Hindlimb muscle (tissue), 1 donor: ENCODE measurements at places on chromosomes 13 and 19.

DNA sequence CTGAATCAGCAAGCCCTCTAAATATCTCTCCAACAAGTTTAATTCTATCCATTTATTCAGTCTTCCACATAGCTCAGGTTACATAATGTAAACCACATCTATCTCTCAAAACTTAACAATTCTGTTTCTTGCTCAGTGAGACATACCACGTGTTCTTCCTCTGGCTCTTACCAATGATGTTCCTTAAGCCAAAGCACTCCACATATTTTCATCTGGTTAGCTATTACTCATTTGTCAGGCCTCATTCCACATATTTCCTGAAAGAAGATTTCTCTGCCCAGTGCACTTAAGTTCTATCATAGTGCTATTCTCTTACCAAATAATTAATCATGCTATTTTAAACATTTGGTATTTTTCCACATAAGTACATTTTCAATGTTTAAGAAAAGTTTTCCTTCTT lies 403.3 kb upstream of the ATXN8OS start:
- DNase-seq: no peak

- no peak for DNase-seq
Measured at GRCh38 chr19:58311345-58311865, 6.2 kb downstream of the ERVK3-1 start.

DNA sequence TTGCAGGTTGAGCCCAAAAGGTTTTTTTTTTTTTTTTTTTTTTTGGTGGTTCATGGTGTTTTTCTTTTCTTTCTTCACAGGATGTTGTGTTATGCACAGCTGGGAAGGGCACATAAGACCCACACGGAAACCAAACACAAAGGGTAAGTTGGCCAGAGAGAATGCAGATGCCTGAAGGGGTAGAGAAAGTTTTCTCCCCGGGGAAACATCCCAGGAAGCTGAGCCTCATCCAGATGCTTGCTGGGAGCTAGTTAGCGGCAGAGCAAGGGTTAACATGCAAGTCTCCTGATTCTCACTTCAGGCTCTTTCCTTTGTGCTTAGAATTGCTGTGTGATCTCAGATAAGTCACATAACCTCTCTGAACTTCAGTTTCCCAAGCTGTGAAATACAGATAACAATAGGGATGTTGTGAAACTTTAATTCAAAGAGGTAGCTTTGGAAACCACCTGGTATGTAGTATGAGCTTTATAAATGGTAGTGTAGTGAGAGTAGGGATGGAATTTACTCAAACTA lies 3.1 kb downstream of the ADGRE1 start:
- no peak for DNase-seq

DNA sequence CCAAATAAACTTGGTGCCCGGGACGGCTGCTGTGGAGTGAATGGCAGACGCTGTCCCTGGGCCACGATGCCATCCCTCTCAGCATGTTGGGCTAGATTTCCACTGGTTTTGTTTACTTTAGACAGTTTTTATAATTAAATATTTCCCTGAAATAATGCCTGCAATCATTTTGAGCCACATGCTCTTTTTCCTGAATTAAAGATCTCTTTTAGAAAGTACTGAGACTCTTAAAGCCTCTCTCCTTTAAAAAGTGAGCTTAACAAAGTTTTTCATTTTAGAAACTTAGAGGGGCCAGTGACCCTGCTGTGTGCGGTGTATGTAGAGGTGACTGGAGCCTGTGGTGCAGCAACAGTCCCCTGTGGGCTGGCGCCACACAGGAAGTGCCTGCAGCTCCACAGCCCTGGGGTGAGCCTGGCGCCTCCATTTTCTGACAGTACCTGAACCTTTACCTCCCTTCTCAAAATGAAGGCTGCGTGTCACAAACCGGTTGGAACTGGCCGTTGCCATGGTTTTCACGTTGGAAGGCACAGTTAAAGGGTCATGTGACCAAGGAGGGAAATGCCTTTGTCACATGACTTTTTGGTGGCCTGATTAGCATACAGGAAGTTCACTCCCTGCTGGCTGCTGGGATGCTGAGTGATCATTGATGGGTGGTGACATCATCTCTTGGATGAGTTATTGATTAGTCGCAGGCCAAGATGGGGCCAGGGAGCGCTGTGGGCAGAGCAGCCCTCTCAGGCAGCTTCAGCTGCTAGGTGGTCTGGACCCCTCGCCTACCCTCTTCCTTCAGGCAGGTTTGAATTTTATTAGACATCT lies 26.3 kb downstream of the TSSK6 start:
- DNase-seq: peak; percentile 88

GRCh38 chr13:75685239-75685697 lies 49.1 kb downstream of the LMO7 start:
- no peak for DNase-seq

DNA sequence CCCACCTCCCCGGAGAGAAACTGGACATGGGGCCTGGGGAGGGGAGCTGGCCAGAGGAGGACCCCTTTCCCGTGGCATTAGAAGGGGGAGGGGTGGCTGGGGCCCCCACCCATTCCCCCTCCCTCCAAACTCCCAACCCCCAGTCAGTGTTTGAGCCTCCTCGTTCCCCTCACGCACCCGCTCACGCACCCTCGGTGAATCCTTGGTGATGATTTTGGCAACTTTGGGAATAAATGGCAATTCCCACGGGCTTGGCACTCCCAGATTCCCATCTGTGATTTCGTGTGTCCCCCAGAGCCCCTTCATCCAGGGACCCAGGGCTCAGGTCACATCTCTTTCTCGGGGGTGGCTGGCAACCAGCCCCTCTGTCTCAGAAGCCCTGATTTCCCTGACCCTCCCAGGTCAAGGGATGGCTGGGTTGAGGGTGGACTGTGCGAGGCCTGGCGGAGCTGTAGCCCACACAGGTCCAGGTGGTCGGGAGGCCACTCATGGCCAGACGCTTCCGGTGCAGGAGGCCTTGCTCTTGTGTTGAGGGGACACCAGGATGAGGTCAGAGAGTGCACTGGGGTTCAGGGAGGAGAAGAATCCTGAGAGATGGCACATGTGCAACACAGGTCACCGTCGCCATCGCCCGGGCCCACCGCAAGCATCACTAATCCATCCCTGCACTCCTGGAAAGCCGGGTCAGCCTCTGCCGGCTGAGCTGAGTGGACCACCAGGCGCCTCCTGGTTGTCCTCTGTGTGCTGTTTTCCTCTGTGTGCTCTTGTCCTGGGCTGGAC lies 20.7 kb downstream of the EPN1 start:
- DNase-seq: no peak

- no peak for DNase-seq
Measured at GRCh38 chr13:110464556-110465333, 96.8 kb downstream of the RAB20 start.

DNA sequence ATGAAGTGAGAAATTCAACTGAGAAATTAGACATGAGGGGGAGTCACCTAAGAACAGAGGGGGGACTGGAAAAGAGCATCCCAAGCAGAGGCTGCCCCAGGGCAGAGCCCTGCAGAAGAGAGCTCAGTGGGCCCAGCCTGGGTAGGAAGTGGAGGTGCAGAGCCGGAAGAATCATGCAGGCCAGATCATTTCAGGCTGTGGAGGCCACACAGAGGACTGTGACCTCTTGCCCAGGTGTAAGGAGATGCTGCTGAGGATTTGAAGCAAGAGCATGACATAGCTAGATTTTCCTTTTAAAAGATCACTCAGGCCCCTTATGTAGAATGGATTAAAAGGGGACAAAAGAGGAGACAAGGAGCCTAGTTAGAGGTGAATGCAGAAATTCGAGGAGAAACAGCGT lies 63.9 kb upstream of the SPATA13 start:
- DNase-seq: no peak

- DNase-seq: no peak
Measured at GRCh38 chr13:35139591-35139990, 197.5 kb downstream of the NBEA start.

GRCh38 chr19:28166025-28166424 lies 1046.9 kb downstream of the UQCRFS1 start:
- no peak for DNase-seq
